ENCODE measurements at places on chromosomes 5 and 9.
A peak's percentile ranks its signal among the peaks of the same experiment; 100 is the strongest.

- no peak for DNase-seq
Measured at GRCh38 chr5:95857185-95857945, 34.8 kb upstream of the GLRX start.

- DNase-seq = no peak
Measured at GRCh38 chr5:56507351-56507930, 274.3 kb upstream of the ANKRD55 start.

GRCh38 chr9:120855827-120856670, 13.3 kb upstream of the PSMD5 start:
- no peak for DNase-seq

GRCh38 chr5:91291628-91292569, 91.2 kb downstream of the ARRDC3 start:
- DNase-seq = no peak

DNA sequence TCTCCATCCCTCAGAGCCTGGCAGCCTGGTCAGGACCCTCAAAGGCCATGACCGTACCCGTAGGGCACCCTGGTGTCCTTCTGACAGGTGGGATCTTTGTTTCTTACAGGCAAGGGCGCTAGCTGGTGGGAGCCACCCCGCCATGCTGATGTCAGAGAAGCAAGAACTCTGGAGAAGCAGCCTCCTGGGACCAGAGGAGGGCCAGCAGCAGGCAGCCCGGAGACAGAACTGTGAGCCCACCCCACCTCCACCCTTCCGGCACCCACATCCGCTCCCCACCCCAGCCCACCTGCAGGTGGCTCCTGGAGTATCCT, 42.2 kb upstream of the IL17B start:
- no peak for DNase-seq

GRCh38 chr9:114899461-114899860, 30.9 kb downstream of the TNFSF8 start:
- no peak for DNase-seq

DNA sequence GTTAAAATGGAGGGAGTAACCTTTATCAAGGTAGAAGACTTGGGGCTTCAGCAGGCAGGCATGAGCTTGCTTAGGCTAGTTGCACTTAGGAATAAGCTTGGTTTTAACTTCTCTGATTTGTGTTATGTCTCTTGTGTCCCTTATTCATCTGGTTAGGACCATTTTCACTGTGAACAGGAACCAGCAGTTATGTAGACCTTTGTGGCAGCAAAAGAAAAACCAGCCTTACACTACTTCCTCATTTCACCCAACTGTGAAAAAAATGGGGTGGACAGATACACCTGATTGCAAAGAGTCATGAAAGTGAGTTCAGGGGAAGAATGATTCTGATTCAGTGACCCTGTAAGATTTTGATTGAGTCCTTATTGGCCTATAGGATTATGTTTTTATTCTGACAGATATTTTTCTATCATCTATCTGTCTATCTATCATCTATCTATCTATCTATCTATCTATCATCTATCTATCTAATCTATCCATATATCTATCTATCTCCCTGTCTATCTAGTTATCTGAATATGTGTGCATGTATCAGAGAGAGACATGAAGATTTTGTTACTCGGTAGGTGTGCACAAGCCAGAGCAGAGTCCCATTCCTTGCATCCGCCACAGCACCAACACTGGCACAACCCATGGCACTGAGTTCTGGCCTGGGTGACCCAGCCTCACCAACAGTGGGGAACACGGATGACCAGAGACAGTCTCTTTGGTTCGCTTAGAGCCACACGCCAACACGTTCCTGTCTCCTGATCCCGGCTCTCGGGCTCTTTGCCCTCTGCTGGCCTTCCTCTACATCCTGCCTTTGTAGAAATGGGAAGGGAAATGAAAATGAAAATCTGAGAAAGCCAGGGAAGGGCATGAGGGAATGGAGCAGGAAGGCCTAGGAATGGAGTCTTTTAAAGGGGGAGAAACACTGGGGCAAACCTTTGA, 1.3 kb upstream of the ZNF366 start:
- DNase-seq = no peak

- no peak for DNase-seq
Measured at GRCh38 chr9:105269593-105269992, 25.1 kb downstream of the SLC44A1 start.

GRCh38 chr5:175895686-175896102, 24.3 kb downstream of the CPLX2 start:
- peak; percentile 29 for DNase-seq

GRCh38 chr5:1053391-1054017, 44.9 kb downstream of the NKD2 start:
- DNase-seq = no peak

DNA sequence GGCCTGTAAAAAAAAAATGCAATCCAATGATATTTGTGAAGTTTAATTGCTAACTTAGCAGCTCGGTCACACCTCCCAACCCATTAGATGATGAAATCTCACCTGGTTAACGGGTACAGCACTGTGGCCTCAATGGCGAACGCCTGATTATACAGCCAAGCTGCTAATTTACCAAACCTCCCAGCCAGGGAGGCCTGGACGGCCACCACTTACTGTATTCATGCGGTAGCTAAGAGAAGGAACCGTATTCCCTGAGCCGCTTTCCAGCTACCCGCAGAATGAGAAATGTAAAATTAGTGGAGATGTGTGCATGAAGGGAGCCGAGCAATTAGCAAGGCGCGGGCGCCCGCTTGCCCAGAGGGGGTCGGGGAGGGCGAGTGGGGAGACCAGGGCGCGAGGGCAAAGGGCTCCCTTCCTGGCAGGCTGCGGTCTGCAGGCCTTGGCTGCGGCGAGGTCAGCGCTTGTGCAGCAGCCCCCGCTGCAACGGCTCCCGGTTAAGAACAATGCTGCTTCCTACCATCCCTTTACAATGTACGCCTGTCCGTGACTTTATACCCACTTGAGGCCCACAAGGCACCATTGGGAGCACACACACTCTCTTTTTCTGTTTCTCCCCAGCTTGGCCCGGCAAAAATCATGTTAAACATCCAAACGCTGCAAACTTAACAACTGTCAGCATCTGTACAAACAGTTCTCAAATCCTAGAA, 70.4 kb upstream of the TBCA start:
- no peak for DNase-seq

DNA sequence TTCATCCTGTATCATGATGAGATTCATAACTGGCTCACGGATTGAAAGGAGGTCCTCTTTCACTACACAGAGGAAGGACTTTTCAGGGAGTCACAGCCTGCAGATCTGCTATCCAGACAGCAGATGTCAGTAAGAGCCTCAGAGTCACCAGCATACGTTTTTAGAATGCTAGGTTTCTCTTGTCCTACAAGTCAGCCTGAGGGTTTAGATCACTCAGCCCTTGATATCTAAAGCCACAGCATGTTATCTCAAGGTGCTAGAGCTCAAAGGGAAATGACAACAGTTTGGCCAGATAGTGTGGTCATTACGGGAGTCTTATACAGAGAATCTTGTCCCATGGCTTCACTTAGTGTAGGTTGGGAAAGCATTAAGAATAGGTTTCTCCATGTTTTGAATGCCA, 30.9 kb upstream of the SLC46A2 start:
- no peak for DNase-seq

DNA sequence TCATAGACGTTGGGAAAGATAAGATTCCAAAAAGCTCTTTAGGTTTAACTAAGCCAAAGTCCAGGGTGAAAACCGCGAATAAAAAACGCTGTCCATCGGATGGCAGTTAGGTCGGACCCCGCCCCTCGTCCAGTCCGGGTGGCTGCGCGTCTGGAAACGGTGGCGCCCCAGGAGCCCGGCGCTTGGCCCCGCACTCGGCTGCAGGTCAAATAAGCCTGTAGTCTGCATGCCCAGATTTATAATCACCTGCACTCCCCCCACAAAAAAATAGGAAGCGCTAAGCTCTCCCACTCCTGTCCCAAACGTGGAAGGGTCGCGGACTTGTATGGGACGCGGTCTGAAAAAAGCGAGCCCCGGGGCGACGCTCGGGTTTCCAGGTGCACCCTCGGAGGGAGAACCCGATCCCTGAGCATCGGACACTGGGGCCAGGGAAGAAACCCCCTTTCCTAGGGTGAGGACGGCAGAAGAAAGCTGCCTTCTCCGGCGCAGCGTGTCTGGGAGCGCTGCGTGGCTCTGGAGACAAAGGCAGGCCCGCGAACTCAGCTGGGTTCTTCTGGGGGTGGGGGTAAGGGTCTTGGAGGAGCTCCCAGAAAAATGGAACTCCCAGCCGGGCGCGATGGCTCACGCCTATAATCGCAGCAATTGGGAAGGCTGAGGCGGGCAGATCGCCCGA, 923 bp upstream of the ZBTB5 start:
- no peak for DNase-seq

GRCh38 chr5:125232779-125233230, 486.4 kb upstream of the ZNF608 start:
- DNase-seq = no peak

- DNase-seq = no peak
Measured at GRCh38 chr5:92704590-92704989, 876.4 kb downstream of the NR2F1-AS1 start.

- DNase-seq = no peak
Measured at GRCh38 chr5:94367900-94368299, 250.5 kb downstream of the KIAA0825 start.

DNA sequence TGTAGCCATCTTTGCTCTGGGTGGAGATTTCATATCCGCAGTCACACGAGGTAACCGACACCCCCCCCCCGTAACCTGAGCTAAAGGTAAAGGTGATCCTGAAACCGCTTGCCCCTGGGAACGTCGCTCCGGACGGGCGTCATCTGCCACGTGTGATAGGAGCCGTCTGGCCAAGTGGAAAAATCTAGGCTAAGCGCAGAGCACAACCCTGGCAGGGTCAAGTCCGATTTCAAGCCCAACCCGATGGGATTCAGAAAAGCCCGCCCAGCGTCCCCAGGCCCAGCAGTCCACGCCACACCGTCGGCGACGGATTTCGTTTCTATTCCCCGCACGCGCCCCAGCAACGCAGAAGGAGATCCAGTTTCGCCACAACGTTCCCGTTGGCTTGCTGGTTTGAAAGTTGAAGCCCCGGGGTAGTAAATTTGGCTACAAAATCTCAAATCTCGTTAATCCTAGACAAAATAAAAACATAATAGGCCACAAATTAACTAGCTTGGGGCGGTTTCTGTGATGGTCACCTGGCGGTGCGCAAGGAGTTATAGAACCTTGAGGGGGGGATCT, 32.4 kb upstream of the NFIB start:
- no peak for DNase-seq

DNA sequence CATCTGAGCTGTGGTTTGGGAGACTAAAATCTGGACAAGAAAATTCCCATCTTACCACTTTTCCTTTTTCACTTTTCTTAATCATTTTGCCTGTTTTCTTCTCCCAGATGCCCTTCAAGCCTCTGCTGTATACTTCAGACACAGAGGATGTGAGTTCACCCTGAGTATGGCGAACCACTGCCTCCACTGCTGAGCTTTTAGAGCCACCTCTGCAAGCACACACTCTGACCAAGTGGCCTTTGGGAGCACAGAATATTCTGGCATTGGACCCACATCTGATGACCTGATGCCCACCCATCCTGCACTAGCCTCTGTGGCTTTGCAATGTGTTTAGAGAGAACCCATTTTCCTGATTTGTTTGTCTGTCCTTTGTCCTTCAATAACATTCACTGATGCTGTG, 32.5 kb downstream of the TERT start:
- DNase-seq = no peak

DNA sequence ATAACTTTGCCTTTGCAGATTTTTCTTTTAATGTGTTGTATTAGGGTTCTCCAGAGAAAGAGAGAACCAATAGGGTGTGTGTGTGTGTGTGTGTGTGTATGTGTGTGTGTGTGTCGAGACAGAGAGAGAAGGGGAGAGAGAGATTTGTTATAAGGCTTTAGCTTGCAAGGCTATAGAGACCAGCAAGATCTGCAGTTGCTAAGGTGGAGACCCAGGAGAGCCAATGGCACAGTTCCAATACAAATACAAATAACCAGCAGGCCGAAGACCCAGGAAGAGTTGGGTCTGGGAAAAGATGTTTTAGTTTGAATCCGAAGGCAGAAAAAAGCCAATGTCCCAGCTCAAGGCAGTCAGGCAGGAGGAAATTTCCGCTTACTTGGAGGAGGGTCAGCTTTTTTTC, 23.0 kb downstream of the TMOD1 start:
- no peak for DNase-seq
